COR-L47 (cell line): ENCODE measurements at places on chromosomes 4 and X.

DNA sequence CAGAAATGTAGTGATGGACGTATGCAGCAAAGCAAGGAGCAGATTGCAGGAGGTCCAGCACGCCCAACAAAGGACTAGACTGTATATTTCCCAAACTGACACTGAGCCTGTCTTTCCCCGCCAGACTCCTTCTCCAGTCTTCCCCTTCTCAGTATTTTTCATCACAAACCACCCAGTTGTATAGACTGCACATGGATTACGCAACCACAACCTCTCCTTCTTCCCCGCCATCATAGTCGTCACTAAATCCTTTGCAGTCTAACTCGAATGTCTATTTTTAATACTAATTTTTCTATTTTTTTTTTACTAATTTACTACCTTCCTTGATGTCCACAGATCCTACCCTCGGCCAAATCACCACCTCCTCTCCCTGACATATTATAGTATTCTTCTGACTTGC, 105.4 kb downstream of the MTNR1A start:
- DNase-seq = no peak

DNA sequence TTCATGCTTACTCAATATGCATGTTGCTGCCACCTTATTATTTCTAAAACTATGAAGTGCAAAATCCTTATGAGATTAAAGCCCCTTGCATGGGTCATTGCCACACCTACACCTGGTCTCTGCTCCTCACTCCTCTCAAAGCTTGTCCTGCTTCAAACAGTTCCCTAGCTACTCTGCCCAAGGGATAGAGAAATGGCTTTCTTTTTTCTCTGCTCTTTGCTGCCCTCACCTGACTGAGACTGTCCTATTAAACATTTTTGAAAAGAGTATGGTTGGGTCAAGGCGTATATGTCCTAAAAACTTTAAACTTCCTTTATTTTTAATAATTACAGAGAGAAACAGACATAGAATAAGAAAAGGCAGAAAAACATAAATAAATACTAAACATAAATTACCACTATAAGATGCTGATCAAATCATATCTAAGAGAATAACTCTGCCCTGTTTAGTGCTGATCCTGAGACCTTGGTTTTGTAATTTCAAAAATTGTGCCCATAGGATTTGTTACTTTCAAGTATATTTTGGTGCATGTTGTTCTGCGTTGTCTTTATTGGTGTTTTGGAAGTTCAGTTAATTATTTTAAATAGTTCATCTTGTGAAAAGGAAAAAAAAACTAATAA, 704.9 kb upstream of the PABPC4L start:
- no peak for DNase-seq

DNA sequence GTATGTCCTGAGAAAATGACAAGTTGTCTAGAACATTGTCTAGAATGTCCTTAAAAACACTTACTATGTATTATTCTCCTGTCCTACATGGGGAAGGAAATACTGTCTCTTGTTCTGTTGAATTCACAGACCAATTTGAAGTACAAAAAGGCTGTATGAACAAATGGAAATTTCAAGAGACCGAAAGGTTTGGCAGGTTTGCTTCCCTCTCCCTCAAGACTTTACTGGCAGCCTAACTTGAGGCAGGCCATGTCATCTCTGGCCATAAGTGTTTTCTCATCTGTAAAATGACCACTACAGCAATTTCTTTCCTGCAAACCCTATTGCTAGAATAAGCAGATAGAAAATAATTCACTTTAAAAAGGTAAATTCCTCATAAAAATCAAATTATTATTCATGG, 191.2 kb upstream of the BMP3 start:
- DNase-seq = no peak

GRCh38 chr4:10040049-10040892, 19.0 kb upstream of the SLC2A9 start:
- no peak for DNase-seq

DNA sequence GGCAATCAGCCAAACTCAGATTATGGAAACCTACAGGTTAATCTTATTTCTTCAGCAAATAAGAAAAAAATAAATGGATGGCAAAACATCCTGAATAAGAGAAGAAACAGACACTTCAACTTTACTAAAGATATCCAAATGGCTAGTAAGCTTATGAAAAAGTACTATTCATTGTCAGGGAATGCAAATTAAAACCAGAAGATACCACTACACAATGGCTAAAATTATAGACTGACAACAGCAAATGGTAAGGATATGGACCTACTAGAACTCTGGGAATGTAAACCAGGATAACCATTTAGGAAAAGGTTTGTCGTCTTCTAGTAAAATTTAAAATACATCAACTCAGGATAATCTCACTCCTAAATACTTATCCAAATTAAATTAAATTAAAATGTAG, 24.3 kb downstream of the GRSF1 start:
- no peak for DNase-seq

DNA sequence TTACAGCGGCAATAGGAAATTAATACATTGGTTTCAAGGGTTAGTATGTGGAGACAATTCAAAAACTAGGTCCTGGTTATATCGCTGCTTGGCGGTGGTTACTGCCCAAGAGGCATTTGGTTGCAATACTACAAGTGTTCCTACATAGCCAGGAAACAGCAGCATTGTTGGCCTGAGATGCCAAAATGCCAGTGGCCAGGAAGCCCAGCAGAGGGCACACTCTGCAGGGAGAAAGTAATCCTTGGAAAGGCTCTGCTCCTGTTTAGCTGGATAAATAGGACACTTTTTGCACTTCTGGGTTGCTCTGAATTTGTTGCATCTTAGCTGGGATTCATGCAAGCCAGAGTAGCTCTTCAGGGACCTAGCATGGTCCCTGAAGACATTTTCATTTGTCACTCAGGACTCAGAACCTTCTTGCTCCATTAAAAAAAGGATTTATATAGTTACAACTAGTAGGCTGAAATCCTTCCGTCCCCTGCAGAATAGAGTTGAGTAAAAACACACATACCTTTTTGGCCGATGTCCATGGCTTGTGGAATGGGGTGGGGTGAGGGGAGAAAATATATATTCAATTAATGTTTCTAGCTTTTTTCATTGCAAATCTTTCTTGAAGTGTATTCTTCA, 8.1 kb upstream of the GPR119 start:
- peak; percentile 12 for DNase-seq

DNA sequence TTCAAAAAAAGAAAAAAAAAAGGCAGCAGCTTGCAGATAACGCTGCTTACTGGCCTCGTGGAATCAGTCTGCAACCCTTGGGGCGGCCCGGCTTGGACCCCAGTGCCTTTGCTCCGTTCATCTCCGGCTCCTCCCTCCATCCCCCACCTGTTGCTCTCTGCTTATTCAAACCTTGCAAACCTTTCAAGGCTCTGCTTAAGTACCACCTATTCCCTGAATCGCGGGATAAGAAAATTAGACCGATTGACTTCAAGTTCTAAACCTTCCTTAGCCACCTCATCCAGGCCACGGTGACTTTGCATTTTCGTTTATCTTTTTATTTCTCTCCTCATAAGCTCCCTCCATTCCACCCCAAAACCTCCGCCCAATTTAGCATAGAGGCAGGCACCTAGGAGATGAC, 1.4 kb upstream of the PHKA1 start:
- no peak for DNase-seq

GRCh38 chr4:182307746-182308145, 64.5 kb downstream of the TENM3 start:
- DNase-seq = peak; percentile 3

DNA sequence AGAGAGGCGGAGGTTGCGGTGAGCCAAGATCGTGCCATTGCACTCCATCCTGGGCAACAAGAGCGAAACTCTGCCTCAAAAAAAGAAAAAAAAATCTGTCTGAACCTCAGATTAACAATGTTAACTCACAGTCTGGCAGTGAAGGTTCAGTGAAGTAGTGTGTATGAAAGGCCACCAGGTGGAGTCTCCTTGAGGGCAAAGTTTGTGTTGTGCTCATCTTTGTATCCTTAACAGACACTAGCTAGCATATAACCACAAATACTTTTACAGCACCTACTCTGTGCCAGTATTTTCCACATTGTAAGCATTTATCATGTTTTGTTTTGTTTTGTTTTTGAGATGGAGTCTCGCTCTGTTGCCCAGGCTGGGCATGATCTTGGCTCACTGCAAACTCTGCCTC, 46.0 kb upstream of the MGST2 start:
- peak; percentile 28 for DNase-seq

- DNase-seq = no peak
Measured at GRCh38 chr4:142160509-142160908, 524.1 kb downstream of the IL15 start.

GRCh38 chr4:48795108-48795507, 15.0 kb upstream of the FRYL start:
- no peak for DNase-seq

DNA sequence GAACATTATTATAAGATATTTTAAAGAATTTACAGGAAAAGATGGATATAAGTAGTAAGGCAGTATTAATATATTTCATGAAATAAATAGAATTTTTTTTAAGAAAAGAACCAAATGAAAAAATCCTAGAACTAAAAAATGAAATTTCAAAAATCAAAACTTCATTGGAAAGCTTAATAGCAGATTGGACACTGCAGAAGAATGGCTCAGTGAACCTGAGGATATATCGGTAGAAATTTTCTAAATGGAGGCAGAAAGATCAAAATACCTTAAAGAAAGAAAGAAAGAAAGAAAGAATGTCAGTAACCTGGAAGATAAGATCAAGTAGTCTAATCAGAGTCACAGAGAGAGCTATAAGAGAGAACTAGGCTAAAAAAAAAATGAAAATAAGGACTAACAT, 21.3 kb upstream of the FAM13A start:
- DNase-seq = no peak

- DNase-seq = no peak
Measured at GRCh38 chrX:129495900-129496299, 27.4 kb downstream of the SMARCA1 start.

GRCh38 chr4:74675673-74676279, 118.5 kb downstream of the BTC start:
- peak; percentile 44 for DNase-seq

DNA sequence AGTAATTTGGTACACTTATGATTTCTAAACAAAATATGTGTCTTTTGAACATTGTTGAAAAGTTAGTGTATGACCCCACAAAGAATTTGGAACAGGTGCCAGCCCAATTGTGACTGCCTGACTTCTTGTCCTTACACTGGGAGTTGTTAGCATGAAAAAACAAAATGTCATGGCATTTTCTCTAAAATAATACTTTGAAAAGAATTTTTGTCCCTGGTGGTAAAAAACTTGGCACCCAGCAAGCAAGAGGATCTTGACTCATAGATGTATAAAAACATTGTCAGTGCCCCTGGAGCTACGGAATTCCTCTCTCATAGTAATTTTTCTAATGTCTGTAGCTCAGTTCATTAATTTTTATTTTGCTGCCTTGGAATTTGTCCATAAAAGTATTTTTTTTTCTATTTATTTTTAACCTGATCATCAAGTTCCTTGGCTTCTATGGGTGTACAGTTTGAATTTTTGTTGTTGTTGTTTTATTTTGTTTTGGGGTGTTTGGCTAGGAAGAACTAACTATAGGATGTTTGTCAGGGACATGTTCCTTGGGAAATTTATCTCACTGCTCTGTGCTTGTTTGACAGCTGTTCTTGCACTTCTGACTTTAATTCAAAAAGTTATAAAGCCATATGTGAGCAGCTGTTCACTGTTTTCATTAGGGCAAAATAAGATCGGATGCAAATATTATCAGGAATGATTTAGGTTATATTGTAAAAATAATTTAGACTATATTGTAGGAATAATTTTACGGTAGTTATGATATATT, 95.4 kb upstream of the NUDT6 start:
- no peak for DNase-seq

DNA sequence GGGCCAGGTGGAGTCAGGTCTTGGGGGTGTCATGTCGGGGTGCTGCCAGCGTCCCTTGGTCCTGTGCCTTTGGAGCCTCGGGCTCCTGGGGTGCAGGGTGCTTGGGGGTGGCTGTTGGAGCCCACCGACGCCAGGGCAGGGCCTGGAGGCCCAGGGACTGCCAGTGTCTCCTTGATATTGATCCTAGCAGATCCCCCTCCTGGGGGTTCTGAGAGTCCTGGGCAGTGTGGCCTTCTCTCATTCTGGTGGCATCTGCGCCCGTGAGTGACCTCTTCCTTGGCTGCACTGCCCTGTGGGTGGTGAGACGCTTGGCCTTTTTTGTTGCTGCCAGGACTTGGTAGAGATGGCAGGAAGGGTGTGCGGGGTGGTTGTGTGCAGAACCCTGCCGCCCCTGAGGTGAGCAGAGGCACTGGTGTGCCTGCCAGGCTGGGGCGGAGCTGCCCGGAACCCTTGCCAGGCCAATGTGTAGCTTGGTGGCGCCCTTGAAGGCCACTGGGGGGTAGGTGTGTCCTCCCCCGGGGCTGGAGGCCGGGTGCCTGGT, 7.0 kb downstream of the NAT8L start:
- no peak for DNase-seq

GRCh38 chrX:78573630-78574029, 85.5 kb downstream of the RTL3 start:
- no peak for DNase-seq

- DNase-seq = no peak
Measured at GRCh38 chr4:141124224-141124623, 9.0 kb downstream of the RNF150 start.

DNA sequence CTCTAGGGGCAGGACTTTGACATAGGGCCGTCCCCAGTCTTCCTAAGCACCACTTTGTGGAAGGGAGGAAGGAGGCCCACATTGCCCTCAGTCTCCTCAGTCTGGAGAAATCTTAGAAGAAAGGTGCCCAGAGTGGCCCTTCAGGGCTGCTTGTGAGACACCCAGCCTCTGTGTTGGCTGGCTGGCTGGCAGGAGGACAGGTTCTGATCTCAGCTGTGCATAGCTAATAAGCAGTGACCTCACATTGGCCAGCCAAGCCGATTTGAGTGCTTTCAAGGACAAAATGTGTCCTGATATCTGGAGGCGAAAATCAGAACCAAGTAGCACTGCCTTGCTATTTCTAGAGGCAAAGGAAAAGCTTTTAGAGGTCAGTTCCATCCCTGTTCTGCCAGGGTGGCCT, 211.5 kb downstream of the BCOR start:
- DNase-seq = no peak

GRCh38 chrX:56503941-56504673, 59.3 kb upstream of the UBQLN2 start:
- DNase-seq = no peak
